Mesenteric fat pad (tissue), 1 donor: ENCODE measurements at places on chromosomes 2 and 18. TPM values are rescaled to one million over a fixed set of nuclear protein-coding genes. Genes with fewer than 3 reads are reported as not detected.
A peak's percentile ranks its signal among the peaks of the same experiment; 100 is the strongest.

DNA sequence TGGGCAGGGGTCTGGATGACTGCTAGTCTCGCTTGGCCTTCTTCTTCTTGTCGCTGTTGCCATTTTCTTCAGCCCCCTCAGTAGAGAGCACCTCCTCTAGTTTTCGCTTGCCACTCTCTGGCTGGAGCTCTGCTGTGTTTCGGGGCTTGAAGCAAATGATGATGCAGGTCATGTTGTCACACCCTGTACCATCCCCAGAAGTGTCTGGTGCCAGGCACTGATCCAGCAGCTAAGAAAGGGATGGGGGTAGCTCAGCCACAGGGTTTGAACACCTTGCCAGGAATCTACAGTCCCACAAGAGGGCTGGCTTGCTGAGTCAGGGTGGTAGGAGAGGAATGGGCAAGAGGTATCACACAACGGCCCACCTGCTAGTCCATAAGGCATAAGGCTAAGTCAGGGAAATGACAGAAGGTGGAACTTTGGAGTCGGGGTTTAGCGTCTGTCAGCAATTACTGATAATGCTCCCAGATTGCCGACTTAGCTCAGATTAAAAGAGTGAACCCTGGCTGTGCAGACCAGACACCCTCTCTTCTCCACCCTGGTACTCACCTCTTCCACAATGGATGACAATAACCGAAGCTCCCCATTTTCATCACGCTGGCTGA is 1.1 kb upstream of the ZNF513 start:
- DNase-seq = no peak

DNA sequence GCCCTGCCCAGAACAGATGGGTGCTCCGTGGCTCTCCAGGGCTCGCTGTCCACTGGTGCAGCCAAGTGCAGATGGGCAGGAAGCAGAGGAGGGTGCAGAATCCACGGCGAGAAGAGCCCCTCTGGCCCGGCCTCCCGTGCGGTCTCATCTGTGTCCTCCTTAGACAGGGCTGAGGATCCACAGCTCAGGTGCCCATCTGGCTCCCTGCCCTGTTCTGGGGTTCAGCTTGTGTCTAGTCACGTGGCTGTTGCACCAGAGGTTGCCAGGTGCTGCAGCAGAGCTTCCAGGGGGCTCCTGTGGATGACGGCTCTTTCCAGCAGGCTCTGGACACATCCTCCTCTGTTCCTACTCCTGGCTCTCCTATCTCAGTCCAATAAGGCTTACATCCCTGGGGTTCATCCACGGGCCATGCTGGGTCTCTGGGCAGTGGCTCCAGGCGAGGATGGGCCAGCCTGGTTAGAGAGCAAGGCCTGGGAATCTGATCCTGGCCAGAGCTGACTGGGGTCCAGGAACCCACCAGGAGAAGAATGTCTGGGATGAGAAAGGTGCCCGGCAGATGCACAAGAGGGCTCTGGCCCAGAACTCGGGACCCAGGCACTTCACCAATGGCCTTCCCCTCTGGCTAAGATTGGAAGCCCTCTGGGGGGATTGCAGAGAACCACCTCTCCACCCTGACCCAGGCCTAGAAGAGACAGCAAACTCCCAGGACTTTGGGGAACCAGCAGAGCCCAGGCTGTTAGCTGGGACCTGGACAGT is 116.3 kb upstream of the ID2 start:
- peak; percentile 81 for DNase-seq

- no peak for DNase-seq
These were observed 20.6 kb downstream of the TMX3 start for GRCh38 chr18:68694316-68694715.

SCRN3 gene
- total RNA-seq = 19.8 TPM

DNA sequence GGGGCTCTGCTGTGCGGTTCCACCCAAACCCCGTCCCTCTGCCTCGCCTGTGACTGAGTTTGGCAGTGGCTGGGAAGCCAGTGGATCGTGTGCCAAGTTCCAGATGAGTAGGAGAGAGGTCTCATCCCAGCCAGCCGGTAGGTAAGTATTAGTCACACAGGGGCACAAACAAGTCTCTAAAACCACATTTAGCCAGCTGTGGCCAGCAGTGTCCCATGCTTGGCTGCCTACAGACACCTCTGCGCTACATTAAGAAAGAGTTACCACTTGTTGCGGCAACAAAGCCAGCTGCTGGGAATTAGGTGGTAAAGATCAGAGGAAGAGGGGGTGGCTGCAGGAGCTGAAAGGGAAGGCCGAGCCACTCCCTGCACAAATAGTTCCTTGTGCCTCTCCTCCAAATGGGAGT is 81.2 kb downstream of the GATA6 start:
- DNase-seq = no peak

CCDC68 gene
- total RNA-seq = 6.0 TPM

DNA sequence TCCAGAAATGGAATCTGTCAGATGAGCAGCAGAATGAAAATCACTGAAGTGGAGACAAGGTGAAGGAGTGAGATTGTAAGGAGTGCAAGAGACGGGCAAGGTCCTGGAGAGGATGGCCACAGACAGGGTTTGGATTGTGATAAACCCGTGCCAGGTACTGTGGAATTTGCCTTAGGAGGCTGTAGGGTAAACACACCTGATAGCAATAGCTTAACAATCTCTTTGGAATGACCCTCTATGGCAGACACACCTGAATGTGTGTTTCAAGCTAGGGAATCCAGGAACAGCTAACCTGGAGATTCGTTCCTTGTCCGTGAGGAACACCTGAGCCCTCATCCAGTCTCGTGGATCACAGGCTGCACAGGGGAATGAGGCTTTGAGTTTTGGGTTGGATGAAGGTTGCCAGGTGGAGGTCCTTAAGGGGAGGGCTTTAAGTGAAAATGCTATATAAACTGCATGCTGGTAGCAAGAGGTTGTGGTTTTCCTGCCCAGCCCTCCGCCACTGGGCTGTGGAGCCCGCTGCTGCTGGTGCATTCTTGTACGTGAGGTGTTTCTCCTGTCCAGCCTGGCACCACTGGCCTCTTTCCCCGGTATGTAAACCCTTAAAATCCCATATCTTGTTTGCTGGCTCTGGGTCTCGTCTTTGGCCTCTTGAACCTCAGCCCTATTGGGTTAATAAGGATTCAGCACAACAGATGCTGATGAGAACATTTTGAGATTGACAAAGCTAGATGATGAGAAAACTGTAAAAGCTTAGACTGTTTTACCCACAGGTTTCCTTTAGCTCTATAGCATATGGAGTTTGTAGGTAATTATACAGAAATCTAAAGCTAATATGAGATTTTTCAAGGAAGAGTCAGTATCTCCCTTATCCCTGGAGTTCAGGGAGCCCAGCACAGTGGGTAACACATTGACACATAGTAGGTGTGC is 117.9 kb downstream of the ARHGAP15 start:
- no peak for DNase-seq

GRCh38 chr2:111157071-111157661 is 36.5 kb downstream of the BCL2L11 start:
- no peak for DNase-seq

DNA sequence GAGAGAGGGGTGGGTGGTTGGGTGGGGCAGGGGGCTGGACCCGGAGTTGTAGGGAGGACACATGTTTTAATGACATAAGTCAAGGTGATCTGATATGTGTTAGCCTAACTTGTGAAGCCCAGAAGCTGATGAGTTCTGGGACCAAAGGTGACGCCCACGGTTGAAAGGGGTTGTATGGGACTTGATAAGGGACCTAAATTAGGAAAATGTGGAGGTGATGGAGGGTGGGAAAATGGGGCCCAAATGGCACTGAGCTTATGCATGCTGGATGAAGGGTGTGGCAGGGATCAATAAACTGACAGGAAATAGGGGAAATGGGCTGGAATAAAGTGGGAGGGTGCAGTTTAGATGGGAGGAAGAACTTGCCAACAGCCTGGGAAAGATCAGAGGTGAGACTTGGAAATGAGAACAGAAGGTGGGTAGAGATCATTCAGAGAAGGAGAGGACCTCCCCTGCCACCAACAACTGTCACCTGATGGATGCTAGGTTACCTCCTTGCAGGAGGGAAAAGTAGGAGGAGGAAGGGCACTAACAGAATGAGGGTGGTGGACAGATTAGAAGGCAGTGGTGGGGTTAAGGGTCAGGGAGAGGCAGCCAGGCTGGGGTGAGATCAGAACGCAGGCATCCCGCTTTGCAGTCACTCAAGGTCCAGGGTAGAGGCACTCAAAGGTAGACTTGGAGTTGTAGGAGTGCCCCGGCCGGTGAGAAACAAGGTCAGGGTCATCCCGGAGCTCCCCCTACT is 15.3 kb downstream of the WNT10A start:
- no peak for DNase-seq

TMEM247 gene
- not detected for total RNA-seq

- no peak for DNase-seq
These were observed 50.6 kb downstream of the PXDN start for GRCh38 chr2:1693723-1694122.

GRP gene
- not detected for total RNA-seq

CFAP65 gene
- total RNA-seq = not detected

CHRNG gene
- not detected for total RNA-seq

- no peak for DNase-seq
These were observed 130.0 kb downstream of the GLI2 start for GRCh38 chr2:120865656-120866055.

DNA sequence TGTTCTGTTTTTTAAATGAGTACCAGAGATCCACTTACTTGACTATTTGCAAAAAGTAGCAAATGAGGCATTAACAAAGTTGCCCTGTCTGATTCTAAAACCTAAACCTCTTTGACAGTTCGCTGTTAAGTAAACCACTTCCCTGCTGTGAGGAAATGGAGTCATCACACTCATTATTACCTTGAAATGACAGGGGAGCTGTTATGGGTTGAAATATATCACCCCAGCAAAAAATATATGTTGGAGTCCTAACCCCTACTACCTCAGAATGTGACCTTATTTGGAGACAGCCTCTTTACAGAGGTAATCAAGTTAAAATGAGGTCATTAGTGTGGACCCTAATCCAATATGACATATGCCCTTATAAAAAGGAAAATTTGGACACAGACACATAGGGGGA is 36.1 kb downstream of the DHRS9 start:
- DNase-seq = no peak

DNA sequence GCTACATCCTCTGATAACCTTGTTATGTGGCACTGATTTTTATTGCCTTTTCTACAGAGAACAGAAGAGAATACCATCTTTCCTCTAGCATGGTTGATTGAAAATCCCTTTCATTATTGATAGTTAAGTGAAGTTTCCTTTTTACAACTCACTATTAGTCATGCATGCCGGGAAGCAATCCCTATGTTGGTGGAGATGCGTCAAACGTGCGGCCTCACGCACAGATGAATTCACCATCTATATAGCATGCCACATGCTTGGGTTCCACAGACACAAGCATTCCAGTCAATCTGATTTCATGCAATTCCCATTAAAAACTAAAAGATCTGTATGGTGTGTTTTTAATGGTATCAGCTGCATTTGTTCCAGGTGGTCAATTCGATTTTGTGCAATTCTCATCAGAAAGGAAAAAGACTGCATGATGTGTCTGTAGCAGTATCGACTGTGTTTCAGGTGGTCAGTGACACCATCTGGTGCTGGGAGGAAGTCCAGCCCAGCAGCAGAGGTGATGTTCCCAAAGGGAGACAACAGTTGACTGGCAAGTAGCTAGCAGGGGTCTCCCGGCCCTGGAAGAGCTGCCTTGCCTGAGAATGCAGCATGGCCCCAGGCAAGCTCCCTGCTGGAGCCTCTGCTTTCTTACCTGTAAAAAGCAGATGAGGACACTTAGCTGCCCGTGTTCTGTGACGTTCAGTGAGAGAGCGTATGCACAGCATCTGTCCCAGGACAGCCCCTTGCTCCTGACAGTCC is 151.3 kb upstream of the NCK2 start:
- no peak for DNase-seq

DNA sequence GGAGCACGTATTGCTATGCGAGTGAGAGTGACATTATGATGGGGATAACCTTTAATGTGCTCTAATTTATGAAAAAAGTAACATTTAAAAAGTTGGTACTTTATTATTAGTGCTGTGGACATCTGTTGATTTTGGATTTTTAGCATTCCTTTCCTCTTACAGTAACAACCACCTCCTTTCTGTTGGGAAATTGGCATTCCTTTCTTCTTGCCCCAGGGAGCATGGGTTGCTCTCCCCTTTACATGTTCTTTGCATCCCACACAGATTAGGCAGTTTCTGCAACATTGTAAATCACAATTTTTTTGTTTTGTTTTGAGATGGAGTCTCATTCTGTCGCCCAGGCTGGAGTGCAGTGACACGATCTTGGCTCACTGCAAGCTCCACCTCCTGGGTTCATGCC is 300.2 kb downstream of the LPIN1 start:
- no peak for DNase-seq

- DNase-seq = no peak
These were observed 144.9 kb downstream of the TGIF1 start for GRCh38 chr18:3594760-3595368.

DNA sequence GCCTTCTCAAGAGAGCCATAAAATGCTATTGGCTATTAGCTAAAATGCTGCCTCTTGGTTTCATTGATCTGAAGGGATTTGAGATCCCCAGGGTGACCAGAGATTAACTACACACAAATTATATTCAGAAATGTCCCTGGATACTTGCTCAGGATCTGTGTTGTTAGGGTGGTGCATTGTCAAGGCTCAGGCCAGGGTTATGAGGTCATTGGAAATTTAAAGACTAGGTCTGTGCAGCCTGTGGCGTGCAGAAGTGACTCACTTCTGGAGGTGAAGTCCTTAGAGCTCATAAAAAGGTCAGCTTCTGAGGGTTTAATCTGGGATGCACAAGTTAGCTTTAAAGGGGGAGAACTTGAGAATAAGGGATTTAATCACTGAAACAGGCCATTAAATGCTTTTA is 23.5 kb downstream of the LRRTM1 start:
- no peak for DNase-seq

DNA sequence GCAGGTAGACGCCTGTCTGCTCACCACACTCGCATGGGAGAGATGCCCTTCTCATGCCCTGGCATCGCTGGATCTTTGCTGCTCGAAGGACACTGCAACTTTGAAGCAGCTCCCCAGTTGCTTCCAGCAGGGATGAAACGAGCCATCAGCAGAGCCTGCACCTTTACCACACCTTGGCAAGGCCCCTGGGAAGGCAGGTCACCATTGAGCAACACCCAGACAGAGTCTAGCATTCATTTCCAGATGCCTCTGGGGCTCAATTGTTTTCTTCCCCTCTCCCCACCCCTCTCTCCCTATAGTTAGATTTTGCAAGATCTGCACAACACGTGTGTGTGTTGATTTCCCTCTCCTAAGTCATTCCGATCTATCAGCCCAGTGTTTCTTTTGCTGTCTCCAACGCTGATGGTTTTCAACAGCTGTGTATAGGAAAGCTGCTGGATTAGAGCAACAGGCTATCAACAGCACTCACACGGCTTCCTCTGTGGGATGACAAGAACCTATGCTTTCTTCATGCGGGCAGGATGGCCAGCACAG is 25.6 kb upstream of the INHBB start:
- no peak for DNase-seq

GRCh38 chr2:68779595-68779994 is 45.0 kb downstream of the ARHGAP25 start:
- DNase-seq = no peak

DNA sequence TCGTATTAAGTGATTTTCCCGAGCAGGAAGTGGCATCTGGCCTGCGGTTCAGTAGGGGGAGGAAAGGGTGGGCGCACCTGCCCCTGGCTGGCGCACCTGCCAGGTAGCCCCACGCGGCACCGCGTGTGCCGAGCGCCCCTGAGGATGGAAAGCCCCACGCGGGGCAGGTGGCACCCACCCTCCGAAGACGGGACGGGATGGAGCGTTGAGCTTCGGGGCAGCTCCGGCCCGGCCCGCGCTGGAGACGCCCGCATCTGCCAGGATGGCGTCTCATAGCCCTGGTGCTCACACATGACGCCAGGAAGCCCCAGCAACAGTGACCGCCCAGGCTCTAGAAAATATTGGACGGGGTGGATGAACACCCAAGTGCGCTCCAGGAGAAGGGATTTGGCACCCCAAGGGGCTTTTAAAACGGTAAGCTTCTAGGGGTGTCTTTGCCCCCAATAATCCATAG is 2.5 kb upstream of the NFATC1 start:
- DNase-seq = no peak

GPR35 gene
- total RNA-seq = 1.9 TPM

C2orf78 gene
- not detected for total RNA-seq
